ENCODE measurements at places on chromosomes 4 and X.

- DNase-seq = no peak
Measured at GRCh38 chrX:142076633-142077032, 128.5 kb downstream of the MAGEC2 start.

- no peak for DNase-seq
Measured at GRCh38 chrX:1649621-1650020, 34.8 kb downstream of the ASMT start.

DNA sequence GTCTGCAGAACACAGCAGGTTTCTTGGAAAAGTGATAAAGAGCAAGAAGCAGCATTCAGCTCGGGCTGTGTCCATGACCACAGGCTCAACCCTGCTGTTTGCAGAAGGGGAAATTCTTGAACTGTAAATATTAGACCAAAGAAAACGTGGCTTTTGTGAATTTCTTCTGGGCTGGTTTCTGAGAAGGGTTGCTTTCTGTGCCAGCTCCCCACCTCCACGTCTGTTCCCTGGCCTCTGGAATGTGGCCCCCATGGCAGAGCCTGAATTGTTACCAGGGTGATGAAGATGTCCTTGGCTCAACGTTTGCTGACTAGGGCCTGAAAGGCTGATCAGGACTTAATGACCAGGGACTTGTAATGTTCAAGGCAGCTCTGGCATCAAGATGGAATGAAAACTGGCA lies 116.0 kb downstream of the CPEB2 start:
- no peak for DNase-seq

GRCh38 chr4:166435449-166435848 lies 562.4 kb downstream of the TLL1 start:
- DNase-seq = no peak

DNA sequence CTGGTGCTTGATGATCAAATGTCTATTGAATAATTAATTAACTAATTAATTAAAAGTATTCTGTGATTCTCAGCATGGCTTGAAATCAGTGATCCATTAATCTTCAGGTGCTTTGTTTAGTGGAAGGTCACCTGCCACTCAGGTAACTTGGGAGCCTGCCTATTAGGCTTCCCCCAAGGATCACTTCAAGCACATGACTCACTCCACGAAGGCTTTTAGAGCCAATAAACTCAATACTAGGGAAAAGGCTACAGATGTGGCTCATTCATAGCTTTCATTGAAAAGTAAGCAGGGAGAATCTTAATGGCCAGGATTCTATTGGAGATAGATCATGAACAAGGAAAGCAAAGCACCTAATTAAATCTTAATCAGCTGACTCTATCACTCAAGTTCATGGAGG lies 21.3 kb downstream of the AREG start:
- no peak for DNase-seq

- no peak for DNase-seq
Measured at GRCh38 chrX:22037225-22037624, 5.1 kb downstream of the PHEX start.

GRCh38 chrX:13007519-13008188 lies 32.7 kb downstream of the TMSB4X start:
- no peak for DNase-seq

GRCh38 chr4:110487873-110488272 lies 11.9 kb downstream of the ENPEP start:
- no peak for DNase-seq

GRCh38 chr4:87853108-87853507 lies 20.3 kb downstream of the MEPE start:
- no peak for DNase-seq

GRCh38 chrX:63350465-63350877 lies 661 bp downstream of the SPIN4 start:
- no peak for DNase-seq

GRCh38 chrX:125131164-125131563 lies 188.5 kb upstream of the TEX13C start:
- DNase-seq = no peak

- DNase-seq = no peak
Measured at GRCh38 chr4:186760576-186760975, 36.9 kb upstream of the FAT1 start.

- no peak for DNase-seq
Measured at GRCh38 chr4:178553201-178553600, 1111.0 kb upstream of the AGA start.

DNA sequence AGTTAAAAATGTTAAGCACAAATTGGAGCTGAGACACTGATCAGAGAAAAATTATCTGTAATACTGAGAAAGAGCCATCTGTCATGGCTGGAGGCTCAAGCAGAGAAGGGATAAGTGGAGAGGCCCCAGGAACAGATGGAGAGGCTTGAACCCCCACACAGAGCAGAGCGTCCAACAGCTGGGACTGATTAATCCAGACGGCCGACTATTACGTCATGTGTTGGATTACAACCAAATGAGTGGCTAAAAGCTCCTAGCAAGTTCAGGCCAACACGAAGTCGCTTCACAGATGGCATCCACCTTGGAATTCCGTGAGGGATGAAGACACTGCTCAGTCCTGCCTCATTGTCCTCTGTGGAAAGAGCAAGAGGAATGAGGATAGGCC lies 57.7 kb upstream of the ATXN3L start:
- no peak for DNase-seq

DNA sequence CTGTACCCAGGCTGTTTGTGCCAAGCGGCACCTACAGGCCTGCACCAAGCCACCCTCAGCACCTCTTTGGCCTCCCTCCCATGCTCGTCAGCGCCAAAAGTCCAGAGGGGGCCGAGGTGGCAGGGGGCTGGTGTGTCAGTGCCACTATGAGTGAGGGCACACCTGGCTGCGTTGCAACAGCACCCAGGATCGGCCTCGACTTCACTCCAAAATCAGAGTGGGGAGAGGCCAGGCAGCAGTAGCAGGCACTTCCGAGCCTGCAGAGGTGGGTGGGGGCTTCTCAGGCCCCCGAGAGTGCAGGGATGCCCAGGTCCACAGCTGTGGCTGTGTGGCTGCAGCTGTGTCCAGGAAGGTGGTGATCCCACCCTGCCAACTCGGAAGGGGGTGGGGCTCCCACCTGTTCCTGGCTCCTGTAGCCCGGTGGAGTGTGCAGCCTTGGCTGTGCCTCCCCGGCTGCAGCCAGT lies 58.5 kb downstream of the PPA2 start:
- no peak for DNase-seq

GRCh38 chrX:17669458-17669857 lies 67.8 kb upstream of the SCML1 start:
- DNase-seq = no peak

GRCh38 chrX:117407449-117408150 lies 709.0 kb downstream of the KLHL13 start:
- no peak for DNase-seq

DNA sequence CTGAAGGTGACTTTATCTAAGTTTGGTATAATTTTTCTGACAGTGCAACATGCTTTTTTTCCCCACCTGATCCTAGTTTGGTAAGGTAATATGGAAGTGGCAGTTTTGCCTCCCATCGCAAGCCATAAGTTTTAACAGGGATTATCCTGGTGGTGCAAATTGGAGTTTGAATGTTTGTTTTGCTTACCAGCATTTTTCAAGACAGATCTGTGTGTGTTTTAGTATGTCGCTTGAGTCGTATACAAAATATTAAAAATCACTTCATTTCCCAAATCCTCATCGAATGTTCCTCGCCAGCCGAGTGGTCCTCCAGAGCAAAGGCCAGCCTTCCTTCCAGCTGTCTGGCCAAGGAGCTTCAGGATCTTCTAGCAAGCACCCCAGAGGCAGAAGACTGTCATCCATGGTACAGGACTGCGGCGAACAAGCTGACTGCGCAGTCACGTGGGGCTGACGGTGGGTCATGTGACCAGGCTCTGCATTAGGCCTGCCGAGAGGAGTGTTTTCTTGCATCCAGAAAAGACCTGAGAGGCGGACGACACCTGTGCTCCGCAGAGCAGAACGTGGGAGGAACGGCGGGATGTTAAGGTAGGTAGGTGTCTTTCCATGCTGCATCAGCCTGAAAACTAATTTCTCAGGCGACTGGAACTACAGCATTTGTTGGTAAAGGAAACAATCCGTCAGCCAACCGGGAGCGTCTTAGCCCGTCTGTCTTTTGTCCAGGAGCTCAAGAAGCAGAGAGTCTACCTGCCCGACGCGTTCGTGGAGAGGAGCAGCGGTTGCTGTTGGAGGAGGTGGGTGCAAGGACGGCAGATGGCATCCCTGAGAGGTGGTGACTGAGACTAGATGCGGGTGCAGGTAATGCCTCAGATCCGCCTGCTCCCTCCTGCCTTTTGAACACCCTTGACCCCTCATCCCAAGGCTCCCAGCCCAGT lies at the start of gene GPRASP3:
Gene GPRASP3 (plus strand): TSS at position 507 of the 932 bp plus-strand sequence. CDS start 28,253 bp downstream, outside the sequence.
- DNase-seq = peak; percentile 72

- DNase-seq = peak; percentile 16
Measured at GRCh38 chr4:108834166-108834834, 71.4 kb upstream of the ETNPPL start.

DNA sequence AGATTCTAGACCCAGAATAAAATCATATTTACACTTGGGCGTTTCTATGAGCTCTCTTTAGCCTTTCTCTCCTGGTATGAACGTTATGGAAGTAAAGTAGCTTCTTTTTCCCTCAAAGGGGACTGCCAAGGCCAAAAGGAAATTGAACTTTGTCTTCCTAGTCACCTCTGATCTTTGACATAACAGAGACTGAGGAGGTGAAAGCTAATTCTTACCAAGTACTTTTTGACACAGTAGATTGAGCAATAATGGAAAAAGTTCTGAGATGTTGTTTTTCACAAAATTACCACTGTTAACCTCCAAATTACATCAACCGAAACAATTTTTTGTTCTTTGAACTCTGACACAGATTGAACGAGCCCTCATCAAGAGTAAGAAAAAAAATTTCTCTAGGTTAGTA lies 318.4 kb downstream of the TEX13A start:
- DNase-seq = no peak

DNA sequence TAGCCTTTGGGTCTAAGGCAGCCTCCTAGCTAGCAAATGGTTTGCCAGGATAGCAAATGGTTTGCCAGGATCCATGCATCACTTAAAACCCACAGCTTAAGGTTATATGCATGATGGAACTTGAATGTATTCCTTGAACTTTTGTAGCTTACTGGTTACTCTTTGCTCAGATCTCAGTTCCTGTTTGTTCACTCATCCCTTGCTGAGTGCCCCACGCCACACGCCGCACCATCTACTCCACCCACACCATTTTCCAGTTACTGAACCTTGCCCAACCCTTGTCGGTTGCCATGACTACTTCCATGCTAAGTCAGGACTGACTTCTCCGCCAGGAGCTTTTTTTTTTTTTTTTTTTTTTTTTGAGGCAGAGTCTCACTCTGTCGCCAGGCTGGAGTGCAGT lies 29.5 kb upstream of the XIAP start:
- DNase-seq = peak; percentile 39

- DNase-seq = peak; percentile 34
Measured at GRCh38 chrX:69285881-69286564, 120.8 kb upstream of the PJA1 start.

DNA sequence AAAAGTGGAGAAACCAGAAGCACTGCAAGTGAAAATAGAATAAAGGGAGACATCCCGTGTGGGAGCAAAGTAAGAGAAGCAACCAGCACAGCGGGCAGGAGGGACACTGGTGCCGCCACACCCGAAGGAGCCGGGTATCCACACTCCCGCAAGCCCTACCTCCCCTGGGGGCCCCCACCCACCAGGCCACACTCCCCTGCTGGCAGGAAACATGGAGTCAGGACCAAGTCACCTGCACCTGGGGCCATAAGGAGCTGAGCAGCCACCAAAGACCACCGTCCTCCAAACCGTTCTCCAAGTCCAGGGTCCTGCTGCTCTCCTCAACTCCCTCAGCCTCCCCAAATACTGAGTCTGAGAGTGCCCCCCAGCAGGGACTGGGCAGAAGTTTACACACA lies 30.5 kb downstream of the FGFRL1 start:
- no peak for DNase-seq

DNA sequence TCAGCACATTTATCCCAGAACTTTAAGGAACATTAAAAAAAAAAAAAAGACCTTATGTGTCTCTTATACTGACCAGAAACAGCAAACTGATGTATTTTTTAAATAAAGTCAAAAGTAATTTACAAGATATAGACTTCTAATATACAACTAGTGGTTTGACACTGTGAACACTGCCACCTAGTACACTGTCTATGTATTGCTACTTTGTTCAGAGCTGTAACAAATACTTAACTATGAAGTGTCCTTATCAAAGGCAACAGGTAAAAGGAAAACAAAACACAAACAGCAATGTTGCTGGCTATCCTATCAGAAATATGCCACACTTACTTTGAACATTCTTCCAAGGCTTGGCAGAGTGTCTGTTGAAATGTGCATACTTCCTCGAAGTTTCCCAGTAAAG lies 60.4 kb downstream of the CD40LG start:
- no peak for DNase-seq

GRCh38 chr4:159266981-159267868 lies 164.3 kb downstream of the RAPGEF2 start:
- no peak for DNase-seq

DNA sequence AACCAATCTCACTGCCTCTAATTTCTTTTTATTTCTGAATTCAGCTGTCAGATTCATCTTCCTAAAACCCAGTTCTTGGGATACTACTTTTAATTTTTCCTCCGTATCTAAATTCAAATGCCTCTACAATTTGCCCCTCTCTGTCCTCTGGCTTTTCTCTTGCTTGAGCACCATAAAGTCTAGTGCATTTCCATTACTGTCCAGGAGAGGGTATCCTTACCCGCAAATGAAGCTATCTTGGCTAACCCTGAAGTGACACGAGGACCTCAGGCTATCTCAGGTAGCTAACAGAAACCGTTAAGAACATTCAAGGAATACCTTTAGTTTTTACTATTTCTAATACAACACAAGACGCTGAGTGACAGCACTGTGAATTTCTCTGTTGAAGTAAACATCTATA lies 49.4 kb upstream of the PRR32 start:
- DNase-seq = no peak

DNA sequence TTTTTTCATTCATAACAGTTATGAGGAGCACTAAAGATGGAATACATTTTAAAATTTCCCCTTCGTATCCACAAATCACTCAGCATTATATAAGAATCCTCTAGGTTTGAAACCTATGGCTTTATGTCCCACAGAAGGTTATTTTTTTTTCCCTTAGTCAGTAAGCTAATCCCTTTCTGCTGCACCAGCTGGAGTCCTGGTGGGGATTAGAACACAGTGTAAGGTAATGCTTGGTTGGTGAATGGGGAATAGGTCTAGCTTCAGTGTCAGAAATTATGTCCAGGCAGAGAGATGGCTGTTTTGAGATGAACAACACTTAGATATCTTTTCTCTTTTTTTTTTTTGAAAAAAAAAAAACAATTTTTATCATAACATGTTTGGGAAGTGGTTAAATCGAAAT lies 116.6 kb downstream of the RASGEF1B start:
- DNase-seq = no peak

GRCh38 chr4:139229534-139230039 lies 50.4 kb downstream of the MGARP start:
- DNase-seq = no peak

- no peak for DNase-seq
Measured at GRCh38 chrX:134520860-134521390, 61.0 kb downstream of the HPRT1 start.

GRCh38 chrX:129825746-129826505 lies 17.8 kb downstream of the ZDHHC9 start:
- no peak for DNase-seq

GRCh38 chr4:8314691-8315255 lies 45.2 kb downstream of the HTRA3 start:
- DNase-seq = no peak
